ENCODE measurements at places on chromosomes 13 and 19. TPM values are rescaled to one million over a fixed set of nuclear protein-coding genes. Genes with fewer than 3 reads are reported as not detected.

Gene ATXN8OS
- not detected for total RNA-seq

GRCh38 chr19:53597023-53597422 lies 34.8 kb upstream of the DPRX start:
- DNase-seq = no peak

- DNase-seq = no peak
Measured at GRCh38 chr19:616747-617526, 16.4 kb downstream of the POLRMT start.

Gene COL4A1
- 140 TPM for total RNA-seq

- no peak for DNase-seq
Measured at GRCh38 chr19:4365791-4366665, 22.7 kb downstream of the MPND start.

GRCh38 chr13:98706446-98707110 lies 45.9 kb downstream of the SLC15A1 start:
- DNase-seq = no peak

Gene LAIR2
- not detected for total RNA-seq

Gene FUT6
- total RNA-seq = not detected

Gene ZNF222
- total RNA-seq = 2.9 TPM

DNA sequence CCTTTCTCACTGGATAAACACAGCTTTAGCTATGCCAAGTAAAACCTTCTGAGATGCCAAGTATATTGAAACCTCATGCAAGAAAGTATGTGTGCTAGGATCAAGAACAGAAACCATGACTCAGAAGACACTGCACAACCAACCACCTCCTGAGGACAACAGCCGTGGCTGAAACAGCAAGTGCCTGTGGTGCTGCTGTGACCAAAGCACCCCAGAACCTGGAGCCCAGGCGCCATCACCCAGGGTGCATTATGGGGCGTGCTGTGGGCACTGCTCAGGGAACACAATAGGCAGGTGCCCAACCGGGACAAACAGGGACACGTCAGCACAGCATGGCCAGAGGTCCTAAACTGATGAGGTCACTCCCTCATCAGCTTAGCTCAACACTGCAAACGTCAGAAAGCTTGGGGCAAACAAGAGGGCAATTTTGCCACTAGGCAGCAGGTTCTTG lies 101.3 kb upstream of the SLC15A1 start:
- no peak for DNase-seq

GRCh38 chr19:28489776-28490175 lies 723.2 kb downstream of the UQCRFS1 start:
- no peak for DNase-seq

DNA sequence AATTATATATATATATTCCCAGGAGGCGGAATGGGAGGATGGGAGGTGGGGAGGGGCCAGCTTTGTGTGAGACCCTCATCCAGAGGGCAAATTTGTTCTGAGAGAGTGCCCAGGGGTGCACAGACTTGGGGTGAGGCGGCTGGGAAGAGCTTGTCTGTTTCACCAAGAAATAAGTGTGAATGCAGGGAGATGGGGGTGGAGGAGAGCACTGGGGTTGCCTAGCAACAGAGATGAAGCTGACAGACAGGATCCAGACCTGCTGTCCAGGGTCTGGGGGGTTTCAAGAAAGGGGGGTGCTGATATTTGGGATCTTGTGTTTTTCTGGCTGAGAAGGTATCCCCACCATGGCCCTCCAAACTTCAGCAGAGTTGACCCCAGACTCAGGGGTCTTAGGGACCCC lies 18.6 kb upstream of the TNFAIP8L1 start:
- no peak for DNase-seq

Gene COG3
- total RNA-seq = 15.7 TPM

Gene ZNF414
- total RNA-seq = 13.5 TPM

Gene TRIP10
- 65.3 TPM for total RNA-seq

Gene ZNF154
- 2.8 TPM for total RNA-seq

Gene CYP2S1
- total RNA-seq = 1.6 TPM

GRCh38 chr13:76285463-76285862 lies 600.7 kb downstream of the KCTD12 start:
- DNase-seq = no peak

Gene FFAR1
- total RNA-seq = not detected

DNA sequence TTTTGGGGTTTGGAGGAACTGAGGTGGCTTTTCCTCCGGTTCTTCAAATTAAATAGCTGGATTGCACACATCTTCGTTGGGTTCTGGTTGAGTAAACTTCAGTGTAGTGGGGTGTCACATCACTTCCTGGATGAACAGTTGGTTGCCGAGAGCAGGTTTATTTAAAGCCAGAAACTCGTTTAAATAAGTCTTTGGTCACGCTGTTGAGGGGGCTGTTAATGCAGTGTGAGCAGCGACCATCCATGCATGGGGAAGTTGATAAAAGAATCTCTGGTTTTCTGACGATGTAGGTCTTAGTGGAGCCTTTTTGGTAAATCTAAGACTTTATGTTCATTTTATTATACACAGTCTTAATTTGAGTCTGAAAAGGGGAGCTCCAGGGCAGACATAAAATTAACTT lies 351.2 kb upstream of the ARGLU1 start:
- DNase-seq = no peak

GRCh38 chr19:11025997-11026396 lies 63.3 kb upstream of the LDLR start:
- DNase-seq = no peak

GRCh38 chr19:48458016-48458415 lies 2.6 kb downstream of the KCNJ14 start:
- no peak for DNase-seq

All from right atrium auricular region (tissue), 2 donors.